ENCODE measurements at places on chromosomes 4 and X.

- DNase-seq = no peak
Measured at GRCh38 chrX:30835373-30835772, 53.7 kb downstream of the TAB3 start.

DNA sequence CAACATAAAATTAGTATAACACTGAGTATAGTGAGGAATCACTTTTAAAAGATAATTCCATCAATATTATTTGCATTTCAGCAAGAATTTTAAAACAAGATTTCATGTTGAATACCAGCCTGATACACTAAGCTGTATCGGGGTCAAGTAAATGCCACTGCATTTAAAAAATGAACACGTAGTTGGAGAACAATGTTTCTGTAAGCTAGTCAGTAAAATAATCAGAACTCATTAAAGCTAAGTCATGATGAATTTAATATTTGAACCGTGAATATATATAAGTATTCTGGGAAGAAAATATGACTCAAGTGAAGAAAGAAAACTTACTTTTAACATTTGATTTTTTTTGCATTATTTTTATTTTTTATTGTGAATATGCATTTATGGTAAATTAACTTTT, 611.0 kb upstream of the PABPC4L start:
- DNase-seq = no peak

GRCh38 chrX:133726211-133726630, 259.2 kb downstream of the GPC3 start:
- DNase-seq = no peak

- DNase-seq = no peak
Measured at GRCh38 chr4:101415962-101416361, 68.6 kb upstream of the PPP3CA start.

- no peak for DNase-seq
Measured at GRCh38 chr4:94640151-94640550, 117.6 kb upstream of the BMPR1B start.
